CD4-positive, CD25-positive, alpha-beta regulatory T cell (primary cell): ENCODE measurements at places on chromosomes 1 and 21. TPM values are rescaled to one million over a fixed set of nuclear protein-coding genes. Genes with fewer than 3 reads are reported as not detected.

The RGS4 gene
- not detected for total RNA-seq

The SLC25A34 gene
- total RNA-seq, result 1.8 TPM

The TPTE gene
- not detected for total RNA-seq

The CACNA1E gene
- total RNA-seq, result not detected

The MPZ gene
- 2.3 TPM for total RNA-seq

The EXTL1 gene
- total RNA-seq, result not detected

The ACTL8 gene
- total RNA-seq, result not detected

The CNIH3 gene
- total RNA-seq, result 2.6 TPM

The ADCY10 gene
- 0.10 TPM for total RNA-seq

The HMGCS2 gene
- not detected for total RNA-seq

The NPHS2 gene
- not detected for total RNA-seq

The LINGO4 gene
- 0.22 TPM for total RNA-seq

The AGBL4 gene
- total RNA-seq, result 0.47 TPM

The C1orf115 gene
- total RNA-seq, result 0.25 TPM

The RRP1B gene
- 37.7 TPM for total RNA-seq

The HAPLN2 gene
- total RNA-seq, result not detected

The NBPF6 gene
- not detected for total RNA-seq

The TRIM67 gene
- not detected for total RNA-seq

The VHLL gene
- total RNA-seq, result not detected

The CHTOP gene
- total RNA-seq, result 85.1 TPM

The CD101 gene
- total RNA-seq, result 14.9 TPM

The FAM151A gene
- total RNA-seq, result not detected

The SLC1A7 gene
- not detected for total RNA-seq

The TTC39A gene
- total RNA-seq, result not detected

The HP1BP3 gene
- 284 TPM for total RNA-seq

The KIF17 gene
- not detected for total RNA-seq

The PODN gene
- total RNA-seq, result not detected
